ENCODE measurements at places on chromosomes 3 and 15.

DNA sequence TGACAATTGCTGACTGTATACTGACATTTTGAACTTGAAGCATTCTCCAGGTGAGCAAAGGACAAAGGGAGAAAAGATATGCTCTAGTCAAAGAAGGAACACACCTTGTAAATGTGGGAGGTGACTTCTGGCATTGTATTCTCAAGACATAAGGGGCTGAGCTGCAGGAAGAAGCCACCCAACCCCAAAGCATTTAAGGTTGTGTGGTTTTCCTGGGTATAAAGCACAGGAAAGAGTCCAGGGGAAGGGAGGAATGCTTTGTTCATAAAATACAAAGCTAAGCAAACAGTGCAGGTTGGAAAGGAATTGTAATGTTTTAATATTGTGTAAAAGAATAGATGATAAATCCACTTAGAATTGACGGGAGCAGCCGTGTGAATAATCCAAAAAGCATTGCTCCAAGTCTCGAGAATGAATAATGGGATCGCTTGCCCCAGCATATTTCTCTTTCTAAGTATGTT, 102.4 kb upstream of the LRIG1 start:
- no peak for DNase-seq

DNA sequence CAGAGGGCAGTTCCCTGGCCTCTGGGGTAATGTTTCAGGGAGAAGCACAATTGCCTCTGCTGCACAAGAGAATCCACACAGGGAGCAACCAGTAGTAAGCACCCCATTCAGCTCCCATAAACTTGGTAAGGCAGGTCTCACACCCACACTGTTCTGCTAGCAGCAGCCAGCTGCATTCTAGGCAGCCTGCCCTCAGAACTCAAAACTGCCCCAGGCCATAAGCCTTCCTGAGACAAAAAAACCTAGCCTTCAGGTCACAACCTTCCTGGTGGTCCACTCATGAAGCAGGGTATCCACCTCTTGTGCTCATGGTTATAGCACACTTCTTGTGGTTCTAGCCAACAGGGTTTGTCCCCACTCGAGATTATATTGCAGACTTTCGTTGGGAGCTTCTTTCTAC, 33.7 kb upstream of the ABI3BP start:
- DNase-seq: no peak

DNA sequence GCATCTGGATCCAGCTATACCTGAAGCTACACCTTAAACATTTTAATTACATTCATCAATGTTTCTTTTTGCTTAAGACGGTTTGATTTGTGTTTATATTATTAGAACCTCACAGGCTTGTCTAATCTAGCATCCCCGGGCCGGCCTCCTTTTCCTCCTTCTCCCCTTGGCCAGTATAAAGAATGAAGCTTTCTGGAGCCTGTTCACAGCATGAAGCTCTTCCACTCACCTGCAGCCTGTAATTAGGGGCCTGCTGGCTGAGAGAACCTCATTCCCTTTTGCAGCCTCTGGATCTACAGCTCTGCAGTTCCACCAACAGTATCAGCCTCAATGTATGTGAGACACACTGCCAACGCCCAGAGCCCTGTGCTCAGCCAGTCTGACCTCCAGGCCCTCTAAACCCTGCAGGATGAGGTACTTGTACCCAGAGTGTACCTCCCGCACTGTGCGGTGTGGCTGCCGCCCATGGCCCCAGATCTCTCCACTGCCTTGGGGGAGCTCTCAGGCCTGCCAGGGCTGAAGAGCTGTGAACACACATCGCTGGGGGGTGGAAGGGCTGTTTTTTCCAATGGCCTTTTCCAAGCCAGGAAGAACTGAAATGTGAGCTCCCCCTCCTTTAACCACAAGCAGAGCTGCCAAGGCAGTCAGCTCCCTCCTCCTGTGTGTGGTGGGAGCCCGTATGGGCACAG, 114.7 kb upstream of the ALDH1A3 start:
- no peak for DNase-seq

GRCh38 chr15:52134502-52135144, 22.0 kb upstream of the BCL2L10 start:
- DNase-seq: no peak

- DNase-seq: no peak
Measured at GRCh38 chr3:140250945-140251344, 316.0 kb downstream of the CLSTN2 start.

- no peak for DNase-seq
Measured at GRCh38 chr3:61613666-61614065, 52.3 kb downstream of the PTPRG start.

Data from stimulated activated CD8-positive, alpha-beta memory T cell treated with anti-CD3 and anti-CD28 coated beads, Interleukin-4, amount 100 ng/mL, for 4 hours (primary cell).